ENCODE measurements at places on chromosomes 6 and 20.

DNA sequence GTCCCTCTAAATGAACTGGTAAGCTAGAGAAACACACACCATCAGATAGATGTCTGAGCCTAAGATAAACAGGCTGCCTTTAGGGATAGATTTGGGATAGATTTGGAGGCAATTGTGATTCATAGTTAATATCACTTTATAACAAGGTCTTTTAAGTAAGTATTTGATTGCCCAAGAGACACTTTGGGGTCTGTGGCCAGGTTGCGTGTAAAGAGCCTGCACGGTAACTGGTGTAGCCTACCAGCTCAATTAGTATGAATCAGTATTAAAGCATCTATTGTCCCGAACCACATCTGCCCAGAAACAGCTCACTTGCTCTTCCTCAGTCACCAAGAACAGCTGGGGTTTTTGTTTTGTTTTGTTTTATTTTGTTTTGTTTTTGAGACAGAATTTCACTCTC lies 193.3 kb downstream of the SASH1 start:
- peak; percentile 84 for DNase-seq

DNA sequence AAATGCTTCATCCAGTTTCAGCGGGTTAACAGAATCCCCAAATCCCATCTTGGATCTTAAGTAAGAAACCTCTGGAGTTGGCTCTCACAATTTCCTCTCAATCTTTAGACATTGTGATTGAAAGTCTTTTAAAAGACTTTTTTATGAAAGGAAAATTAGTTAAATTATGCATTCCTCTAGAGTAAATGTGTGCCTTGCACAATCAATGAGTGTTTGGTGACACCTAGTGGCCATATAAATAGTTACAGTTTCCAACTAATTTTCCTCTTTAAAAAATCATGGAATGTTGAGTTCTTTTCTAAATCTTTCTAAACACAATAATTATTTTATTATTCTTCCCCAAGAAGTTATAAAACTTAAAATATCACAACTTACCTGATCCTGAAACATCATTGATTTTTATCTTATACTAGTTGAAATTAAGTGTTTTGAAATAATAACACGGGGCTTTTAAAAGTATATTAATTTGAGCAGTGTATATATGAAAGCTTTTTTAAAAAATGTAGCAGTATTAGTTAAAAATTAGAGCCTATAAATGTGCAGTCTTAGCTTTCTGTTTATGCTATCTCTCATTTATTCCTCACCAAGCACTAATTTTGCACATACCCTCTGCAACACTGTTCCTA lies 66.4 kb downstream of the PKHD1 start:
- no peak for DNase-seq

DNA sequence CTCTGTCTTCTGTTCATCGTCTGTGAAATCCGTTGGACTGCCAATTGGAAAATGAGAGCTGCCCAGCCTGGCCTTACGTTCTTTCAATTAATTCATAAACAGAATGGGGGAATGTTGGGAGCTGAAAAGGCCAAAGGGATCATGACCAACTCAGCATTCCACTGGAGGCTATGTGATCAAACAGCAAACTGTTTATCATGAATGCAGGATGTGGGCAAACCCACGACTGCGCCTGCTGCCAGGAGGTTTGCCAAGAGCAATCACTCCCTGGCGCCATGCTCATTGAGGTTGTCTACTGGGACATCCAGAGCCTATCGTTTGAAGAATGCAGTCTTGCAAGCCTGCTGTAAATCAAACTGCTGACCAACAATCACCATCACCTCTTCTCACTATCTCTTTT lies 9.3 kb upstream of the FKBP1A start:
- peak; percentile 90 for DNase-seq

DNA sequence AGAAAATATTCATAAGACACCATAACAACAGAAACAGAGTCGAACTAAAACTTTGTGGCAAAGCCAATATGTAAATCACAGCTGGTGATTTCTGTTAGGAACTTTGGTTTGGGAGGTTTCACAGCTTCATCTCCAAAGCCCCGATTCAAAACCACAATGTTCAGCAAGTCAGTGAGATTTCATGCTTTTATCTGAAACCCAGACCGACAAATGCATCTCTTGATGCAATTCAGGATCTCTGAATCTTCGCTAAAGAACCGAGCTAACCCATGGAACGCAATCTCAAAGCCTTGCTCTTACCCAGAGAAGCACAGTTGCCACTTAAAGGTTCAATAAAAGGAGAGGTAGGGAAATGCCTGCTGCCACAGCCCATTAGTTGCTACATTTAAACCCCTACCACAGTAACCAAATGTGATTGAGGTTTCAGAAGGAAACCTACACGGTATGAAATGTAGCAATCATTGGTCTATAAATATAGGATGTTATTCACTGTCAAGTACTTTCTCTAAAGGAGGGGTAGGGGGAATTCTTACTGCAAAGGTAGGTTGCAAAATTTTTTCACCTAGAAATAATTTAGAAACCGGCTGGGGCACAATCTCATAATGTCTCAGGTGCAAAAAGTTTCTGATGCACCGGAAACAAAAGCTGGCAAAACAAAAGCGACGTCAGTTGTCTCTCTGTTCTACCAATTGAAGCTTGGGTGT lies 381.0 kb upstream of the ARID1B start:
- no peak for DNase-seq

DNA sequence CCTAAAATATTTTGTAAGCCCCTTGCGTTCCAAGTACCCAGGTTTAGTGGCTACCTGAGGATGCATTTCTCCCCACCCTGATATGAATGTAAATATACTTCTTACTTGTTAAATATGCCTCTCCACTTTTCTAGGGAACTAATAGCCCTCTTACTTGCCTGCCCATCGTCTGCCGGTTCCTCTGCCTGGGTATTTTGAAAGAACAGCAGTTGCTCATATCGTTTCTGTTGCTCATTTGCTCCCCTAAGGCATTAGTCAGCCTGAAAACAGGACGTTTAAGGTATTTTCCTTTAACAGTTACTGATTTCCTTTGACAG lies 141.3 kb upstream of the CARMIL1 start:
- DNase-seq, result peak; percentile 1

GRCh38 chr6:152380993-152381898 lies 255.9 kb downstream of the SYNE1 start:
- peak; percentile 83 for DNase-seq

DNA sequence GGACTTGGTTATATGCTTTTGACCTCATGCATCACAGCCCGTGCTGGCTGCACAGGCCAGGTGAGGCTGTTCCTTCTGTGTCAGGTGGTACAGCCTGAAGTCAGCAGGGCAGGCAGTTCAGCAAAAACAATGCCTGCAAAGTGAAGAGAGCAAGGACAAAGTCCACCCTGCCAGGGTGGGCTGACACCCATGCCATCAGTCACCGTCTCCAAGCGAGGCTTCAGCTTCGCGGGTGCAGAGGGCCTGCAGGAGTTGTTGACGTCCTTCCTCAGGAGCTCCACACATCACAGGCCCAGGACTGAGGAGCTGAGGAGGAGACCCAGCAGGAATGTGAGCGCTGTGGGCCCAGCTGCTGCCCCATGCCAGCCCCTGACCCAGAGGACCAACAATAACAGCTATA lies 111.3 kb downstream of the SASH1 start:
- DNase-seq, result no peak

GRCh38 chr6:111724039-111724438 lies 118.4 kb upstream of the TRAF3IP2 start:
- DNase-seq, result no peak

GRCh38 chr20:19783966-19784401 lies 25.9 kb downstream of the RIN2 start:
- no peak for DNase-seq

- peak; percentile 84 for DNase-seq
Measured at GRCh38 chr6:118748311-118749062, 97.1 kb upstream of the CEP85L start.

DNA sequence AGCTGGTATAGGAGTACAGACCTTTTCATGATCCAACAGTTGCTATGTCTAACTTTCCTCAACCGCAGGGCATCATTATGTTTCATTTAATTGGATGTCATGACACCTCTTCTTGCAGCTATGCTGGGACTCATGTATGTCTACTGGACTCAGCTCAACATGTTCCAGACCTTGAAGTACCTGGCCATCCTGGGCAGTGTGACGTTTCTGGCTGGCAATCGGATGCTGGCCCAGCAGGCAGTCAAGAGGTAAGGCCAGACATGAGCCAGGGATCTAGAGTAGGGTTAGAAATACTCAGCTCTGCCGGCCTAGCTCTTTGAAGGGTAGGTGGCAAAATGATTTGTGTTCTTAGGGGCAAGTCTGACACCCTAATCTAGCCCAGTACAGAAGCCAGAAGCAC lies 25.2 kb downstream of the GHRH start:
- DNase-seq, result no peak
